ENCODE measurements at places on chromosomes 3 and 15.

DNA sequence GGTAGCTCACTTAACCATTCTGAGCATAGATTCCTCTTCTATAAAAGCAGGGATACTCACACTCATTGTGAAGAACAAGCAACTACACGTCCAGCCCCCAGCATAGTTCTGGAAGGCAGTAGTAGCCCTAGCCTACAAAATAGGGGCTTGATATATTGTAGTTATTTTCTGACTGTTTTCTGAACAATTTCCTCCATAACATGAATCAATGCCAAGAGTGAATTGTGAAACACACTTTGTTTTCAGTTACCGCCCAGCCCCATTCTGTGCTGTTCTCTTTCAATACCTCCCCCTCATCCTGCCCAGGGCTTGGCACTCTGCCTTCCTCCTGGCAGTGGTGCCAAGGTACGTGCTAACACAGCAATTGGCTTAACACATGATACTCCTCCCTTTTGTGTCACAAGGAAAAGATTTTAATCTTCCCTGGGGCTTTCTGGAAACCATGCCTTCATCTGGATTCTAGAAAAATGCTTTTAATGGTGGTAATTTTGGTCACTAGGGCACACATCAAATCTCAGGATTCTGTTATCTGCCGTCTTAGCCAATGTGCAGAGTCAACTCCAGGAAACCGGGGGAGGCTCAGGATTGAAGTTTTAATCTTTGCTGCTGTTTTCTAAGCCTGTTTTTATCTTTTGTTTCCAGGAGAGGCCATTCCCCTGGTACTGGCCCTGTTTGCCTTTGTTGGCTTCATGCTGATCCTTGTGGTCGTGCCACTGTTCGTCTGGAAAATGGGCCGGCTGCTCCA lies 37.2 kb downstream of the IL20RB start:
- DNase-seq = peak; percentile 89

DNA sequence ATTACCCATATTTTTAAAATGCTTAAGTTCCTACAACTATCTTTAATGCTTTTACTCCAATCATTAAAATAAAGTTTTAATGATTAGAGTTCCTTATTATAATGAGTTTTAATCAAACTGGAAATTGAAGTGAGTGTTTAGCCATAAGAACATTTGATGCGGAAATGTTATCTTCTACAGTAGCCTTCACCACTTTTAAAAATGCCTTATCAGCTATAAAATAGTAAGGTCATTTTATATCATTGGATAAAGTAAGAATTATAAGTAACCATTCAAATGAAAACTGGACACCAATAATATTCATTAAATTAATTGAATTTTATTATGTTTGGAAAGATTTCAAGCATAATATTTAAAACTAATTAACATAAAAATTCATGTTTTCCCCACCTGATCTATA lies 825.0 kb upstream of the ROBO1 start:
- no peak for DNase-seq

- peak; percentile 65 for DNase-seq
Measured at GRCh38 chr3:186413615-186414415, 51.8 kb upstream of the DGKG start.

GRCh38 chr3:169165196-169166158 lies 498.0 kb downstream of the MECOM start:
- no peak for DNase-seq

DNA sequence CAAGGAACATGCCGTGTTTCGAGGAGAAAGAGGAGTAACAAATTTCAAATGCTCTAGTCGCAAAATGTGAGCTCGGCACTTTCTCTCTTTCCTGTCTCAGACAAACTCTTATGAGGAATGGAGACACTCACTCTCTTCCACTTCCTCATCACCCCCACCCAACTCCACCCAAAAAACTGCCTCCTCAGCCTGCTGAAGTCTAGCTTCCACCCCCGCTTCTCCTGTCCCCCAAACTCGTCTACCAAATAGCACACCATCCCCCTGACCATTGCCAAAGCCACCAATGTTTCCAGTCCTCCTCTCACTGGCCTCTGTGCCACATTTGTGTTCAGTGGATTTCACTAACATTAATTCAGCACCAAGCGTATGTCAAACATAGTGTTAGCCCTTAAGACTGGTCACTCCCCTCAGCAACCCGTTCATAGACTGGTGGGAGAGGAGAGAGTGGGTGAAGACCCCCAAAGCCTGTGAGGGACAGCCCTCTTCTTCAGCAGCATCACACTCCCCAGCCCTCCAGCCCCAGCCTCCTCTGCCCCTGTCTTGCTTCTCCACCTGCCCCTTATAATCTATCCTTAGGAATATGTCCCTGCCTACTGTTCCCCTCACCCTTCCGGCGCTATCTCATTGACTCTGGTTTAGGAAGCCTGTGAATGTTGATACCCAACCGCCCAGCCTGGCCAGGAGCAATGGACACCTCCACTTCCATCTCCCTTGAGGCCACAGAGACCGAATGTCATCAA lies 77.3 kb downstream of the FAM174B start:
- DNase-seq = no peak

DNA sequence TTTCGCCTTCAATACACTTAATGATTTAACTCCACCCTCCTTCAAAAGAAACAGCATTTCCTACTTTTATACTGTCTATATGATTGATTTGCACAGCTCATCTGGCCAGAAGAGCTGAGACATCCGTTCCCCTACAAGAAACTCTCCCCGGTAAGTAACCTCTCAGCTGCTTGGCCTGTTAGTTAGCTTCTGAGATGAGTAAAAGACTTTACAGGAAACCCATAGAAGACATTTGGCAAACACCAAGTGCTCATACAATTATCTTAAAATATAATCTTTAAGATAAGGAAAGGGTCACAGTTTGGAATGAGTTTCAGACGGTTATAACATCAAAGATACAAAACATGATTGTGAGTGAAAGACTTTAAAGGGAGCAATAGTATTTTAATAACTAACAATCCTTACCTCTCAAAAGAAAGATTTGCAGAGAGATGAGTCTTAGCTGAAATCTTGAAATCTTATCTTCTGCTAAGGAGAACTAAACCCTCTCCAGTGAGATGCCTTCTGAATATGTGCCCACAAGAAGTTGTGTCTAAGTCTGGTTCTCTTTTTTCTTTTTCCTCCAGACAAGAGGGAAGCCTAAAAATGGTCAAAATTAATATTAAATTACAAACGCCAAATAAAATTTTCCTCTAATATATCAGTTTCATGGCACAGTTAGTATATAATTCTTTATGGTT lies at the start of gene CCR5:
Gene CCR5 (plus strand): TSS at position 108 of the 680 bp plus-strand sequence. CDS start 1,957 bp downstream, outside the sequence.
- DNase-seq = no peak

- no peak for DNase-seq
Measured at GRCh38 chr3:190269101-190269500, 53.1 kb downstream of the CLDN1 start.

DNA sequence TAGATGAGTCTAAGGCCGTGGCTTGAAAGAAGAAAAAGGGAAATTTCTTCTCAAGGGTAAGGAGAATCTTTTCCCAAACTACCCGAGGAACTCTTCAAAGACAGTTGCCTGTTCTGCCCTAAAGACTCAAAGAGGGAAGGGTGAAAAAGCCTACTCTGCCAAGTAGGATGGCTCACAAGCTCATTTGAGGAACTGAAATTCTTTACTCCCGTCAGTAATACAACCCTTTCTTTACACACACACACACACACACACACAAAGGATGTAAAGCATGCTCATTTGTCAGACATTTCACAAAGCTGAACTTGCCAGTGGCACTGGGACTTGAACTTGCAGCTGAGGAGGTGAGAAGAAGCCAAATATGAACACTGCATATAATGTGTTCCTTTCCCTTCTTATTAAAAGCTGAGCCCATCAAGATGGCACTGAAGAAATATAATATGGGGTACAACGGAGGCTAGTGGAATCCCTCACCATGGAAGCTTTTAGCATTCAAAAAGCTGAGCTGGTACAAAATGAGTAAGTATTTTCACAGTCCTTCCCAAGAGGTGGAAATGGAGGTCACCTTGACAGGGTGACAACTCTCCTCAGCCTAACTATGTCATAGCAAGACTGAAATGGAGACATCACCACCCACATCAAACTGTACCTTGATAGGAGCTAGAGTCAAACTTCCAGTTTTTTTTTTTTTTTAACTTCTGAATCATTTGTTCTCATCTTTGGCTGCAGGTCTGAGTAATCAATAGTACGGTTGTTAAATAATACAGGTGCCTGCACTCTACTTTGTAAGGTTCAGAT lies 57.6 kb downstream of the TAFA4 start:
- no peak for DNase-seq

GRCh38 chr15:81491414-81492096 lies 117.5 kb upstream of the TMC3 start:
- no peak for DNase-seq

GRCh38 chr3:9205345-9206143 lies 43.9 kb downstream of the SRGAP3 start:
- DNase-seq = no peak

GRCh38 chr3:69948246-69948862 lies 51.2 kb upstream of the SAMMSON start:
- no peak for DNase-seq

DNA sequence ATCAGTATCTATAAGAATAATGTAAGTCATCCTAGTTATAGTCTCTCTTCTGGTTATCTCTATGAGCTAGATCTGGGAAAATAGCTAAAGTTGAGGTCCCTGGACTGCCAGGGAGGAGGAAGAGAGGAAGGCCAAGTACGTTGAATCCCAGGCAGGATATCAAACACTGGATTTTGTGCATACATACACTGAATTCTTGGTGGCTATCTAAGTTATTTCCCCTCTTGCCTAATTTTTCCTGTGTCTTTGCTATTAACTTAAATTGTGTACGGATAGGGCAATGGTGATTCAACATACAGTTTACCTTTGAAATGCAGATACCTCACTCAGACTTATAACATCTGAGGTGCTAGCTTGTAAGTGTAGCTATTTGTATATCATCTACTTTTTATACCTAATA lies 27.2 kb downstream of the FBXO22 start:
- DNase-seq = no peak

DNA sequence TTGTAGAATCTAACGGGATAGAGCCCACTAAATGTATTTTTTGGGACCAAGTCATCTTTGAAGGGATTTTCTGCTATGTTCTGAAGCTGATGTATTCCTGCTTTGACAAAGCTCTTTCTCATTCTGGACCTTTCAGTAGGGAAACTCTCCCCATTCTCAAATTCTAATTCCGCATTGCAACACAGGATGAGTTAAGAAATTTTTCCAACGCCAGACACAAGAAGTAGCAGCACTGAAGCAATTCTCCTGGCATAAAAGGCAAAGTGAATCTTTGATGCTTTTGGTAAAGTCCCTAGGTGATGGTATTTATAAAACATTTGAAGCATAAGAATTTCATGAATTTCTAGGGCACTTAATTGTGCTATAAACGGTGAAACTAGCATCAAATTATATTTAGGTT lies 76.8 kb downstream of the ZPLD1 start:
- DNase-seq = no peak

- peak; percentile 57 for DNase-seq
Measured at GRCh38 chr3:149277331-149277813, 55.7 kb upstream of the CP start.

GRCh38 chr15:44137750-44138149 lies 57.3 kb downstream of the FRMD5 start:
- no peak for DNase-seq

DNA sequence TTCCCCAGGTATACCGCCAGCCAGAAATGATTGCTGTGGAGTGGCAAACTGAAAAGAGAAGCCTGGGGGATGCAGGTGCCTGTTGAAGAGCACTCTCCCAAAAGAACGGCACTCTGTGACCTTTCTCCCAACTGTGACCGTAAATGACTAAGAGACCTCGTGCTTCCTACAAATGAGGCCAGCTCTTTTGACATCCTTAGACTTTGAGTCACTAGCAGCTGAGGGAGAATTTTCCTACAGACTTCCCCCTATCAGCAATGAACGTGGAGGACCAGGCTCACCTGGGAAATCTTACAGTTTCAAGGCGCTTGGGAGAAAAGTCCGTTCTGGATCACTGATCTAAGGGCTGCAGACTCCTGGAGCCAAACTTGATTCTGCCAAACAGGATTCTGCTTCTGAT lies 8.6 kb downstream of the AQP9 start:
- no peak for DNase-seq

- no peak for DNase-seq
Measured at GRCh38 chr15:78909160-78909695, 35.6 kb downstream of the CTSH start.

GRCh38 chr3:25707268-25707926 lies 42.7 kb upstream of the TOP2B start:
- DNase-seq = no peak

DNA sequence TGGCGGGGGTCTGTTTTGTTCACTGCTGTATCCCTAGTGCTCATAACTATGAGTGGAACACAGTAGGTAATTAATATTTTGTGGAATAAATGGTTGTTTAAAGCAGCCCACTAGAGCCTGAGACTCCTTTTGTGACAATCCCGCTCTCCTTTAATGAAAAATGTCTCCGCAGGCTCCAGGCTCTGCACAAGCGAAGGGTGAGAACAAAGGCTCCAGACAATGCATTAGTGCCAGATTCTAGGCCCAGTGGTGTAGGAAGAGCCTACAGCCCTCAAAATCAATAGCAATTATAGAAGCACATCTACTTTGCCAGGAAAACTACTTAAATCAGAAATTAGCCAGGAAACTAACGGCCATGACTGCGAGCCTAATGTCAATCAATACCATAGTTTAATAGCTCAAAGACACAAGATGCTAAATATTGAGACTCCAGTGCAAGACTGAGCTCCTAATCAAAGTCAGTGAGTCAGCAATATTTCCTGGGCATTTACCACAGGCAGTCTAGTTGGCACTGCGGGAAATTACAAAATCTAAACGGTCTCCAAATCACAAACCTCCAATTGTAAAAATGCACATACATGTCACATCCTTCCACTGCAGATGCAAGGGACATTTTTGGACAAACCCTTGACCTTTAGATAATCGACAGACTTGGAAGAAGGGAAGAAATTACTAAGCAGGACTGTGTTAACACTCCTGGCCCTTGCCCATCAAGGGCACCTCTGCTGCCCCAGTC lies 2.3 kb downstream of the ANXA2 start:
- no peak for DNase-seq

DNA sequence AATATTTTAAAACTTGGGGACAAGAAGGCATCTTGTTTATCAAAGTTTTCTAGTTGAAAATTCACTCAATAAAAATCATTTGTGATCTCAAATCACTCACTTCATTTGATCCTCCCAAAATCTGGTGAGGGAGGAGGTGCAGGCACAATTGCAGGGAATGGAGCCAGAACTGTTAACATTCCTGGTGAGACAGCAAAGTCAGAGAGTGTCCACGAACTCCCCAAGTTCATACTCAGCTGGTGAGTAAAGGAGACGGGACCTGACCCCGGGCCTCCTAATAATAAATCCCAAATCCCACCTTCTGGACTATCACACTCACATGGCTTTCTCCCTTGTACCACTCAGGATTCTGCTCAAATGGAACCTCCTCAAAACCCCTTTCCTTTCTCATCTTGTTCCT lies 252.3 kb upstream of the LRTM1 start:
- no peak for DNase-seq

DNA sequence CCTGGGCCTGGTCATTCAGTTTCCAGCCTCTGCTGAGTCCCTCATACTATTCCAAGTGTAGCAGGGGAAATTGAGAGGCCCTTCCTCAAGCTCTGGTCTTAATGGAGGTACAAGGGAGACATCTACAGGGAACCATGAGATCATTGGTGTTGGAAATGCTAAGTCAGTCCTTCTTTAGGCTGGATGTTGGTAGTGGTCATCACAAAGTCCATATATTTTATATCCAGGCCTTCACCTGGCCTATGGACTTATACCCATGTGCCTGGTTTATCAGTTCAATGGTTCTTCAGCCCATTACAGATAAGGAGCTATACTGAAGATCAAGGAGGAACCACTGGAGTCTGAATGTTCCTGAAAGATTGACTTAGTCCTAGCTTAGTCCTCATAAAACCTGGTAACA lies 135.0 kb downstream of the STAG1 start:
- no peak for DNase-seq
